Fibroblast of upper back skin (primary cell): ENCODE measurements at places on chromosomes 4 and X.

GRCh38 chrX:135006187-135006586 lies 15.4 kb downstream of the SMIM10 start:
- no peak for DNase-seq

GRCh38 chrX:44068043-44068442 lies 94.9 kb upstream of the NDP start:
- no peak for DNase-seq

- no peak for DNase-seq
These were observed 728.5 kb upstream of the NDST4 start for GRCh38 chr4:115841871-115842270.

GRCh38 chr4:172998527-172999469 lies 169.8 kb upstream of the GALNT7 start:
- DNase-seq = peak; percentile 80

GRCh38 chr4:144715230-144715629 lies 69.3 kb downstream of the HHIP start:
- DNase-seq = no peak

DNA sequence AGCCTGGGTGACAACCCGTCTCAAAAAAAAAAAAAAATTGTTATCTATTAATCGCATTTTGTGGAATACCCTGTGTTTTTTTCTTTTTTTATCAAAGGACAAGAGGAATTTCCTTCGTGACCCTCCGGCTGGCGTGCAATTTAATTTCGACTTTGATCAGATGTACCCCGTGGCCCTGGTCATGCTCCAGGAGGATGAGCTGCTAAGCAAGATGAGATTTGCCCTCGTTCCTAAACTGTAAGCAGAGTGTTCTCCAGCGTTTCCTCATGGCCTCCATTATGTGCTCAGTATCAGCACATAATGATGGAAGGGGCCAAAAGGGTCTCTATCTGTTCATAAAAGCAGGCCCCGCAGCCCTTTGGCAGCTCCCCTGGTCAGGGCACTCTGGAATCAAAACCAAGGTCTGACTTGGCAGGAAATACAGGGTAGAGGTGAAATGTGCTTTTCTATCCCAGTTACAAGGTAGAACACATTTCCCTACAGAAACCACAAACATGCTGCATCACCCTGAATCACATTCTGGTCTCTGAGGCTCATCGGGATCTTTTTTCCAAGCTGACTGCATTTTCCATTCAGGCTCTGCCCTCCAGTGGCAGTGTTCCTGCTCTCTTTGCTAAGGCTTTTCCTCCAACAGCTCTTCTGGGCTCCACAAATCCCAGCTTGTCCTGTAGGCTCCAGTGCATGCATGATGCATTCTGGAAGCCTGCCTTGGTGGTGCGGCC lies 24.4 kb downstream of the SYAP1 start:
- DNase-seq = peak; percentile 81

DNA sequence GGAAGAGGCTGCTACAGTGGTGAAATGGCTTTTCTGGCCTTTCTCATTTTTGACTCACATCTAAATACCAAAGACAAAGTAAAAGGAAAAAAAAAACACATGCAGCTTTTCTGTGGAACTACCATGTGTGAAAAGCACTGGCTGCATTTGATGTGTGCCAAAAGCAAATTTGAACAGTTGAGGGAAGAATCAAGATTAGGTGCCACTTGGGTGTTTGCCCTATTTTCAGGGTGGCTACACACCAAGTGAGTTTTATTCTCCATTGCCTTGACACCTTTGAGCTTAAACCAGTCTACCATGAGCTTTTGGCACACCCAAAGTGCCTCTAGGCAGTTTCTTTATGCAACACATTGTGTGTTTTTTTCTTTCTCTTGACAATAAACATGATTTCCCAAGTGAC lies 423.9 kb downstream of the FAM133A start:
- no peak for DNase-seq

DNA sequence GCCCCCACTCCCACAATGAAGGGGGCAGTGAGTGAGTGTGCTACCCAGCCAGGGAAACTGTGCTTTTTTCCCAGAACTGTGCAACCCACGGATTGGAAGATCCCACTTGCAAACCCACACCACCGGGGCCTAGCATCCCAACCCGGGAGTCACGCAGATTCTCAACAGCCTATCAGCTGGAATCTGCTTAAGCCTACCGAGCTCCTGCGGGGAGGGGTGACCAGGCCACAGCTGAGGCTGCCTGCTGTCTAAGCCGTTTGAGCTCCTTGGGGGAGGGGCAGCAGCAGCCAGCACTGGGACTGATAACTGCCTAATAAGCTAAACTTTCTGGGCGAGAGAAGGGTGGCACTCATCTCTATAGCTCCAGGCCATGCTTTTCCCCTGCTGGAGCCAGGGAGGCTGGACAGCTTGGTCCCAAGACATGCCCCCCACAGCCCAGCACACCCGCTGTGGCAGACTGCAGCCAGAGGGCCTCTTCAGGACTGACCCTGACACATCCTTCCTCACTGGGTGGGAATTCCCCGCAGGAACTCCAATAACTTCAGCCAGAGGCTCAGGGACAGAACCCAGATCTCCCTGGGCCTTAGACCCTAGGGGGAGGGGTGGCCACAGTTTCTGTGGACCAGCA lies 161.3 kb upstream of the MAGEB18 start:
- DNase-seq = no peak

DNA sequence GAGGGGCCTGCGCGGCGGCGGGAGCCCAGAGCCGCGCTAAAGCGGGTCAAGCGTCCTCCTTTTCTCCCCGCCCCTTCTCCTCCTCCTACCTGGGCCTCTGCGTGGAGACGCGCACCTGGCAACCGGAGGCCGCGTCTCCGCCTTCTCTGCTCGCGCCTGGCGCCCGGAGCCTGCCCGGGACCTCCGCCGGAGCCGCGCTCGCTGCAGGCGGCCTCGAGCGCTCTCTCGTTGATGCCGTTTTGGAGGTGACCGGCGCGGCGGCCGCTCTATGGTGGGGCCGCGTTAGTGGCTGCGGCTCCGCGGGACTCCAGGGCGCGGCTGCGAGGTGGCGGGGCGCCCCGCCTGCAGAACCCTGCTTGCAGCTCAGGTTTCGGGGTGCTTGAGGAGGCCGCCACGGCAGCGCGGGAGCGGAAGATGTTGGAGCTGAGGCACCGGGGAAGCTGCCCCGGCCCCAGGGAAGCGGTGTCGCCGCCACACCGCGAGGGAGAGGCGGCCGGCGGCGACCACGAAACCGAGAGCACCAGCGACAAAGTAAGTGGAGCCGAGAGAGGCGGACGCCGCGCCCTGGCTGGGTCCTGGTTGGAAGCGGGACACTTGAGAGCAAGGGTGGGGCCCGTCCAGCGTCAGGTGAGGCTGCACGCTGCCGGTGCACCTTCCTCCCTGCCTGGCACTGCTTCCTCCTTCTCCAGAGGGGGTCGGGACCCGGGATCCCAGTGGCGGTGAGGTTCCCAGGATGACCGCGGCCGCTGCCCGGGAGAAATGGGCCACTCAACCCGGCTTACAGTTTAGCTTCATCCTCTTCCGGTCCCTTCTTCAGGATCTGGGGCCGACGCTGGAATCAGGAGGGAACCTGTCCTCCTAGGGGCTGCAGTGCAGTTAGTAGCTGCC lies at the start of gene CDS1:
CDS1 (plus strand) TSS at position 140 of the 888 bp plus-strand sequence; CDS start at position 415, 275 bp downstream.
- no peak for DNase-seq

GRCh38 chr4:24988776-24989175 lies 42.0 kb downstream of the LGI2 start:
- peak; percentile 48 for DNase-seq

DNA sequence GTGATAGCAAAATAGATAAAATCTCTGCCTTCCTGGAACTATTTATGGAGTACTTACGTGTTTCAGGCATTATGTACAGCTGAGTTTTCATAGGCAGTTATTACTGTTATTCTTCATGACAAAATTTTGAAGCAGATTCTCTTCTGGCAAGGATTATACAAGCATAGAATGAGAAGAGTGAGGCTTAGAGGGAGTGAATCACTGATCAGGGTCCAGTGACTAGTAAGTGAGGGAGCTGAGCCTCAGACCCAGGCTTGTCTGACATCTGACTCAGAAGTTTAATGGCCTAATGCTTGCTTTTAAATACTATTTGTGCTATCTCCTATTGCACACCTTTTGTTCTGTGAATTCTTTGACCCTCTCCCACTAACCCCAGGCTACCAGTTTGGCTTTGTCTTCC lies 110.6 kb downstream of the DTHD1 start:
- peak; percentile 17 for DNase-seq

- peak; percentile 51 for DNase-seq
These were observed 89.0 kb downstream of the LUZP4 start for GRCh38 chrX:115378471-115378870.

GRCh38 chr4:37464373-37465128 lies 220.0 kb downstream of the NWD2 start:
- no peak for DNase-seq

DNA sequence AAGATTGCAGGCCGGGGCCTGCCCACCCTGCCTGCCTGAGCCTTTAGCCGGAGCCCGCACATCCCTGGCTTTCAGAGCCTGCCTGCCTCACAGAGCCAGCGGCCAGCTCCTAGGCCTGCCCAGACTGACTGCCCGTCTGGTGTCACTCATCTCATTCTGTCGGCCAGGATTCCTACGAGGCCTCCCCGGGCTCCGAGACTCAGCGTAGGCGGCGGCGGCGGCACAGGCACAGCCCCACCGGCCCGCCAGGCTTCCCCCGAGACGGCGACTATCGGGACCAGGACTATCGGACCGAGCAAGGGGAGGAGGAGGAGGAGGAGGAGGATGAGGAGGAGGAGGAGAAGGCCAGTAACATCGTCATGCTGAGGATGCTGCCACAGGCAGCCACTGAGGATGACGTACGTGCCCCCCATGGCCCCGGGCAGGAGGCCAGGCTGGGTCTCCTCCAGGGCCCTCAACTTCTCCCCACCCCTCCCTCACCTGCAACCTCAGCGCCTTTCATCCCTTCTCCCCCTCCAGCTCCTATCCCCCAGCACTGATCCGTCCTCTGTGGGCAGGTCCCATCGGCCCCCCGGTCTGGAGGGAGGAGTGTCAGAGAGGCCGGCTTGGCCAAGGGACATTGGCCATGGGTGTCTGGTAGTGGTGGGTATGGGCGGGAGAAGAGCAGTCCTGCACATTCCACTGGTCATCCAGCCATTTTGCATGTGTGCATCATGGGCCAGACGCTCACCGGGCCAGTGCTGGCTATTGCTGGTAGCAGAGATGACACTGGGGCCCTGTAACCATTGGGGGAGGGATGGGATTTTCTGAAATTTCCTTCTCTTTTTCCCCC lies 22.6 kb upstream of the UBA1 start:
- no peak for DNase-seq

DNA sequence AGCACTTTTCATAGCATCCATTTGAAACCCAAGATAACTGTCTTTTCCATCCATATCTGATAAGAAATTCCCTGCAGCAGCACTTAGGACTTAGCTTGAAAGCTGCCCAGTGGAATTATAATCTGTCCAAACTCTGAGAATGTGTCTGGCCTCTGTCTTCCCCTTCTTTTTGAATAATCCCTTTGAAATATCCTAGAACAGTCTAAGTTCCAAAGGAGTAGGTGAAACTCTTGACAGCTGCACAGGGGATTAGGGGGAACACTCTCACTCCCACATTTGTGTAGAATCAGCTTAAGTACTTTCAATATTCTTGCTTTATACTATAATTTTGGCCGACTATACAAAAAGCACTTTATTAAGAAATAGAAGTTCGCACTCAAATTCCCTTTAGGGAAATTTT lies 157.7 kb downstream of the PAPSS1 start:
- no peak for DNase-seq

GRCh38 chr4:8364848-8365350 lies 75.6 kb downstream of the ACOX3 start:
- DNase-seq = no peak

GRCh38 chr4:151429957-151430570 lies 21.1 kb downstream of the FHIP1A start:
- peak; percentile 31 for DNase-seq

DNA sequence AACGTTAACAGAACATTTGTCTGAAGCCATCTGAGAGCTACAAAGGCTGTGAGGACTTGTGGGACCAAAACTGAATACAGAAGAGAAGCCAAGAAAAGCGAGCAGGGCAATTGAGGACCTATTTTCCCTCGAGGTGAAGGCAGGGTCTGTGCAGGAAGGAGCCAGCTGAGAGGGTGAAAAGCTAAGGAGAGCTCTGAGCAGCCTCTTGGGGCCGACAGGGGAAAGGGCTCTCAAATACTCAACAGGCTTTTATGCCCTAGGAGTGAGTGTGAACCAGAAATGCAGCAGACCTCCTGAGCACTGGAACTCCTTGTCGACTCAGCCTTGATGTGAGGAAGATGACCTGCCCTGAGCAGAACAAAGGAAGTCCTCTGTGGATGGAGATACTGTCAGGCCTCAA lies 54.2 kb downstream of the C4orf50 start:
- no peak for DNase-seq

GRCh38 chr4:133146574-133147241 lies 2.4 kb upstream of the PCDH10 start:
- DNase-seq = peak; percentile 52

DNA sequence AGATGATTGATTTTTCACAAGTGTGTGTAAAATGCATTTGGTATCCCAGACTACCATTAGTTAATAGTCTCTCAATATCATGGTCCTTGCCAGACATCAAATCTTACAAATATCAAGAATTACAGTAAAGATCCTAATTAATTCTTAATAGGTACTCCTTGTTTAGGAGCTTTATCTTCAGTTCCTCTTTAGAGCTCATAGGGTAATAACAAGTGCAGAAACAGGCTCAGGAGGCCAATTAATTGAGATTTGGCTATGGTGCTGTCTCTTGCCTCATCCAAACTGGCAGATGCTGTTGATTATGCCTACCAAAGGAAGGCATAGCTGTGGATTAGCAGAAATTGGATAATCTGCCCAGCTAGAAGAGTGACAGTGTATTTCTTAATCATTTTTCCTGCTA lies 6.9 kb downstream of the MTMR1 start:
- no peak for DNase-seq

DNA sequence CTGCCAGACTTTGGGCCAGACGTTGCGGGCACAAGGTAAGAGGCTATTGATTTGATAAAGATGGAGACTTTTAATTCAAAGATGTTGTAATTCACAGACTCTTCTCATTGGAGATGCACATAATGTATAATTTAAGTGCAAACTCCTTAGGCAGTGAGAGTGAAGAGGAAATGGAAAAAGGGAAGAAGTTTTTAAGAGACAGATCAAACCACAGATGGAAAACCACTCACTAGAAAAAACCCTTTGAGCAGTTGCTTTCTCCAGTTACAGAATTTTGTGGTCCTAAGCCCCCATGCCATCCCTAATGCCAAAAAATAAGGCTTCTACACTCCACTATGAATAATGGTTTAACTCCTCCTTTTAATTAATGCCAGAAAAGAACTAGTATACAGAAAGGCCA lies 977.1 kb upstream of the PRKX start:
- DNase-seq = no peak

DNA sequence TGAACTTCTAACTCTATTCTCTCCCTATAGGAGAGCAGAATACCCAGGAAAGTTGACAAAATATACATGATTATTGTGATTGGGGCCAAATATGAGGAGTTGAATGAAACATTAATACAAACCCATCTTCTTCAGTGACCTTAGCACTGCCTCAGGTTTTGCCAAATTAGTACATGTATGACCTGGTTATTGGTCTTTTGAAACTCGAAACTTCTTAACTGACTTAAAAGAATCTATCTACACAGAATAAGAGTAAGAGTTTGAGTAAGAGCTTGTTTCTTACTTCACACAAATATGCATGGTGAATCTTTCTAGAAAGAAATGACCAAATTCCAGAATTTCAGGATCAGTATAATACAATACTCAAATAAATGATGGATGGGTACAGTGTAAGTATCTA lies 213.0 kb upstream of the GK2 start:
- DNase-seq = no peak
